ENCODE measurements at places on chromosomes 2 and 18.

GRCh38 chr2:210558708-210559107, 2.3 kb downstream of the CPS1 start:
- no peak for DNase-seq

- no peak for DNase-seq
These were observed at the start of gene PDE11A for GRCh38 chr2:178072383-178073301. PDE11A (minus strand) TSS chr2:178072777; CDS start chr2:178072437, 340 bp downstream.

DNA sequence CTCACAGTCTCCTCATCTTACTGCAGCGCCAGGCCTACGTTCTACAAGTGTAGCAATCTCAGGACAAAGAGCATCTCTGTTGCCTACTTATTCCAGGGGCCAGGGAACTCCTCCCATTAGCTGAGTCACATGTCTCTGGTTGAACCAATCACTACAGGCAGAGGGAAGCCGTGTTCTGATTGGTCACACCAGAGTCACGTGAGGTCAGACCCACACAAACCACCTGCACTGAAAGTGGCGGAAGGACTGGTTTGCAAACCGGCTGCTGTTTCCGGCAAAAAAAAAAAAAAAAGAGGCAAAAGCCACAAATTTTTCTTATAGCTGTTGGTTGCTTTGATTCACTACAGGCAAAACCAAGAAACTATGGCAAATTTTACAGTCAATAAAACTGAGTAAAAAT, 21.9 kb upstream of the USP14 start:
- no peak for DNase-seq

DNA sequence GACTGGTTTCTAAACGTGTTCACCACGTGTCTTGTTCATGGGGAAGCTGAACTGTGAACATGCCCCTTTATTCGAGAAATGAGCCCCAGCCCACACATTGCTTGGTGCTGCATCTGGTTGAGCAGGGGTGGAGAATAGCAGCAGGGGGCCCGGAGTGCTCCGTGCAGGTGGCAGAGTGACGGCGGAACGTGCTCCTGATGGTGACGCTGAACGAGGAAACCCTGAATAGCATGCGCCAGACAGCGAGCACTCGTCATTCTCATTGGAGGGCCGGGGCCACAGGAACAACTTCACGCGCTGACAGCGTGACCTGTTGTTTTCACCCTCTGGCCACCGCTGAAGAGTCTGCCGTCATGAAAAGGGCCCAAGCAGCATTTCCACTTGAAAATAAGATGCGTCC, 125.8 kb upstream of the TPO start:
- DNase-seq = no peak

GRCh38 chr18:69968039-69968438, 20.4 kb upstream of the CD226 start:
- no peak for DNase-seq

Measured in stimulated activated CD8-positive, alpha-beta memory T cell treated with anti-CD3 and anti-CD28 coated beads, Interleukin-4, amount 100 ng/mL, for 1 hour (primary cell).